ENCODE measurements at places on chromosomes 5 and 9.

GRCh38 chr9:95947118-95947517 lies 71.6 kb downstream of the ERCC6L2 start:
- no peak for DNase-seq

DNA sequence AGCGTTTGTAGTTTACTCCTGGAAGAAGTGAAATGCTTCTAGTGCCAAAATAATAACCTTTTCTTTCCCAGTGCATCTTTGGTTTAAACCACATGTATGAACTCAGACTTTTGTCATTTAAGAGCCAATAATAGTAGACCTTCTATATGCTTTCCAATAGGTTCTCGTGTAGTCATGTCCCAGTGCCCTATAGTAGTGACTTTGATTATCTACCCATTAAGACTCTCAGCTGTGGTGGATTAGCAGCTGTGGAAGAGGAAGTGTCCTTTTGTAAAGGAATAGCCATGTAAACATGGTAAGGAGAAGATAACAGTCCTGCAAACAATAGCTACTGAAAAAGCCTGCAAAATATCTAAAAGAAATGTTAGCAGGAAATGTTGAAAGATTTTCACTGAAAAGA lies 765.3 kb downstream of the MTRR start:
- DNase-seq: no peak

DNA sequence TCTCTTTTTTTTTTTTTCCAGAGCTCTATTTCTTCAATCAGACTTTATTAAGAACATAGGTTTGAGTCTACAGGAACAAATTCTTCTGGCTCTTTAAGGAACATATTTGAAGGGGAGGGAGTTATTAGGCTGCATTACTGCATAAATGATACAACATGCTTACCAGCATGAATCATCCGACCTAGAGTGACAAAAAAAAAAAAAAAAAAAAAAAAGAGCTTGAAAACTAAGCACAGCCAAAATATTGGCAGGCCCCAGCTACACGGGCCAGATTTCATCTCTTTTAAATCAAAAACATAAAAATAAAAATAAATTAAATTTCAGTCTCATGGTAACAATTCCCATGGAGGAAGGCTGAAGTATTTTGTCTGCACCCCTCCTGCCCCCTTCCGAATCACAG lies 26.3 kb downstream of the MSX2 start:
- no peak for DNase-seq

- no peak for DNase-seq
Observed at GRCh38 chr5:109511980-109512734, 102.4 kb upstream of the PJA2 start.

GRCh38 chr9:70013598-70014196 lies 30.0 kb upstream of the MAMDC2 start:
- no peak for DNase-seq

- no peak for DNase-seq
Observed at GRCh38 chr9:80763536-80763935, 925.8 kb downstream of the TLE1 start.

- no peak for DNase-seq
Observed at GRCh38 chr5:102532123-102532522, 33.3 kb upstream of the SLCO6A1 start.

DNA sequence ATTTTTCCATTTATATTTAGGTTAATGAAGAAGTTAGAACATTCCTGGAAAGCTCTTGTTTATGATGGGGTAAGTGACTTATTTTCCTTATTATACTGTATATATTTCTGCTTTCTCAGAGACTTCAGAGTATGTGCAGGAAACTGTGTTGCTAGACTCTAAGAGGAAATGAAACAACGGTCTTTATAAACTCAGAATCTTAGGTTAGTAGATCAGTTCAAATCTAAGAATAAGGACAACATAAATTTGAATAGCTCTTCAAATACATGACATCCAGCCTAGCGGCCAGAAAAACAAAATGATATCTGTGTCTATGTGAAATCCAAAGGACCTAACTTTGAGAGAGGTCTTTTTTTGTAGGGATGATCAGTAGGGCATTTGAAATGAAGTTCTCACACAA lies 94.3 kb downstream of the PRKACG start:
- DNase-seq: no peak

- DNase-seq: no peak
Observed at GRCh38 chr5:89342106-89342876, 459.3 kb upstream of the MEF2C start.

DNA sequence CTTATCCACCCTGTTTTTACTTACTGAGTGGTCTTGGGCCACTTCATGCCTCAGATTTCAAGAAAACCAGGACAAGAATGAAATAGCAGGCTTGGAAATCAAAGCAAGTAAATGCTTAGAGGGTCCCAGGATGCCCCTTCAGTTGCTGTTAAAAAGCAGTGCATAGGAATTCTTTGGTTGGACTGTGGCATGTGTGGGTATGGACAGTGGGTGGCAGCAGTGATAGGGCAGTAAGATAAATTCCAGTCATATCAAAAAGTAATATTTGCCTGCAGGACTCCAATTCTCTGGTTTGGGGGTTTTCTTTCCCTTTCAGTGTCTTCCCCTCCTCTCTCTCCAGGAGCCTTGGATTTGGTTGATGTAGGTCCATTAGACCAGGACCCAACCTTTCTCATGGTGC lies 306.7 kb upstream of the CLINT1 start:
- DNase-seq: no peak

GRCh38 chr9:34127035-34127948 lies 794 bp upstream of the DCAF12 start:
- no peak for DNase-seq
